Stimulated activated CD4-positive, alpha-beta T cell treated with anti-CD3 and anti-CD28 coated beads, Interleukin-1b, Interleukin-23, amount 100 ng/mL, for 1 hour (primary cell): ENCODE measurements at places on chromosomes 1 and 21.

DNA sequence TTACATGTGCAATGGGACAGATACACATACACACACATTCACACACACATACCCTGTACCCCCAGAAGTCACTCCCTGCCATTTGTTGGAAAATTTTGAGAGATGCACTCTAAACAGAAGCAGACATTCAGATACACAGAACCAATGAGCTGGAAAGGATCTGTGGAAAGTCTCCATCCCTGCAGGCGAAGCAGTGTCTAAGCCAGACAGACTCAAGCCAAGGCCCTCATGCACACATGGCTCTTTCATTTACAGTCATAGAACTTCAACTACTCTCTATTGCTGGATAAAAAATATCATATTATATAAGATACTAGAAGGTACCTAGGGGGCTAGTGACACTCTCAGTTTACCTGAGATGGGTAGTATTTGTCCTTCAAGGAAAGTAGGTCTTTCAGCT, 7.3 kb upstream of the SEC16B start:
- DNase-seq = no peak

GRCh38 chr1:206047271-206047670, 5.7 kb upstream of the RHEX start:
- no peak for DNase-seq

DNA sequence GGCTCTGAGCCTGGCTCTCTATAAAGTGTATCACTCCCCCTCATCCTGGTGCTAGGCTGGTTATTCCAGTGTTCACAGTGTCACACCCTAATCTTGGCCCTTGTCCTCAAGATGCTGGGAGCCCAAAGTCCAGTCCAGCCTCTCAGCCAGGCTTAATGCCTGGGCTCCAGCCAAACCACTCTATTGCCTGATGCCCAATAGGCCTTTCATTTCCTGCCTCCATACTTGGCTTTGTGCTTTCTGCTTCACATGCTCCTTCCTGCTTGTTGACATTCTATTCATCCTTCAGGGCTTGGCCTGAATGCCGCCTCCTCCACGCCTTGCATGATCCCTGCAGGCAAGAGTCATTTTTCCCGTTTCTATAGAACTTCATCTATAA, 1.7 kb downstream of the KLHDC8A start:
- no peak for DNase-seq

- no peak for DNase-seq
These were observed 189.2 kb downstream of the ZP4 start for GRCh38 chr1:237701534-237701933.

GRCh38 chr21:25343774-25344545, 263.3 kb downstream of the MRPL39 start:
- no peak for DNase-seq
